Putamen (tissue), 1 donor: ENCODE measurements at places on chromosomes 6 and 20.

DNA sequence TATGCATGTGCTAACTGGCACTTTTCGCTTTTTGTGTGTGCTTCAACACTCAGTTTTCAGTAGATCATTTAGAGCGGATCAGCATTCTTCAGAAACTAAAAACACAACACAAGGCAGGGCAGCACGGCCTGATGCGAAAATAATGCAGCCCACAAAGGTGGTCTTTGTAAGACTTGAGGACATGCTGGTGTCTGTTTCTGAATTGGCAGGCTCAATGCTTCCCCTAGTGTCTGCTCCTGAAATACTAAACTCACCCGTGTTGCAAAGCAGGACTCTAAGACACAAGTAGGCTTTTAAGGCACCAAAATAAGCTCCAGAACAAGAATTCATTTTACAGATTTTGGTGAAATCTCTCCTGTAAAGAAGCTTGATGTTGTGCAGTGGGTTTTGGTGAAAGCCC is 676.5 kb downstream of the TENT5A start:
- DNase-seq, result no peak

DNA sequence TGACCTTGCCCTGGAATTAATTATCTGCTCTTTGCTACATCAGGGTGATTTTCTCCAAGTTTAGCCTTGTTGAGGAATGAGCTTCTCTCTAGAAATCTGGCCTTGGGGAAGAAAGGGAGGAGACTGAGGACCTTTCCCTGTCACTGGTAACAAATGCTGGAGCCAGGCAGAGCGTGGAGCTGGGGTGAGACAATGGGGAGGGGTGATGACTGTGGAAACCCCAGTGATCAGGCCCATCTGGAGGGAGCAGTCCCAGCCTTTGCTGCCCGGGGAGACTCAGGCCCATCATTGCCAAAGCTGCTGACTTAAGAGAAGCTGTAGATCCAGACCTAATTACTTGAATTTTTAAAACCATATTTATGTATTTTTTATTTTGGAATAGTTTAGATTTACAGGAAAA is 31.3 kb downstream of the BCAS4 start:
- no peak for DNase-seq

- DNase-seq, result no peak
These were observed 7.3 kb upstream of the BPIFA2 start for GRCh38 chr20:33160681-33161080.

DNA sequence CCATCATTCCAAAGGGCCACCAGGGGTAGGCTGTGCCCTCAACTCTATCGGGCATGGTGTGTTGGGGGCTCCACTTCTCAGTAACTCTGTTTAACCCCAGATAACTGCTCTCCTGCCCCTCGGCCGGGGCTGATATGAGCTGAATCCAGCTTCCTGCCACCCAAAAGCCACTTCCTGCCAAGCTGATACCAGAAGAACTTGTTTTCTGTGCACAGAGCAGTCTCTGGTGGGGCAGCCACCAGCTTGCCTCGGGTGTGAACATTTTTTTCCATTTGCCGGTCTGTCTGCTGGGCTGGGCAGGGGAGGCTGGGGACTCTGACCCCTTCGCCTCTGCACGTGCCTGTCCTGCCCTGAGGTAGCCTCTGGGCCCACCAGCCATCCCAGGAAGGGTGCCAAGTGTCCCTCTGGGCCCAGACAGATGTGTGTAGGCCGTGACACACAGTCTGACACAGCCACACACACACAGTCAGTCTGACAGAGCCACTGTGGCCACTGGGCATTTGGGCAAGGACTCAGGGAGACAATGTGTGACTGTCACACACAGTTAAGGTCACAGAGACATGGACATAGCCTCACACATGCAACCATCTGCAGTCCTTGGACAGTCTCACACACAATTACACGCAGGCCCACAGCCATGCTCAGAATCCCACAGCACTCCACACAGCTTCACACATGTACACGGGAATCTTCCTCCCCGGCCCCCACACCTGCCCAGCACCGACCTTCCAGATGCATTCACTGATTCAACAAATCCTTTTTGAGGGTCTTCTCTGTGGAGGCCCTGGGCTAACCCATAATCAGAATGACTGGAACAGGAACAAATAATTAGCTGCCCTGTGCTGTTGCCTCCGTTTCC is 45.1 kb downstream of the NOL4L start:
- DNase-seq, result no peak

- no peak for DNase-seq
These were observed 70.0 kb downstream of the FAM50B start for GRCh38 chr6:3919130-3919628.

- DNase-seq, result no peak
These were observed 194.9 kb downstream of the UTRN start for GRCh38 chr6:144479991-144480390.

GRCh38 chr6:113292646-113293422 is 564.3 kb upstream of the MARCKS start:
- peak; percentile 4 for DNase-seq

DNA sequence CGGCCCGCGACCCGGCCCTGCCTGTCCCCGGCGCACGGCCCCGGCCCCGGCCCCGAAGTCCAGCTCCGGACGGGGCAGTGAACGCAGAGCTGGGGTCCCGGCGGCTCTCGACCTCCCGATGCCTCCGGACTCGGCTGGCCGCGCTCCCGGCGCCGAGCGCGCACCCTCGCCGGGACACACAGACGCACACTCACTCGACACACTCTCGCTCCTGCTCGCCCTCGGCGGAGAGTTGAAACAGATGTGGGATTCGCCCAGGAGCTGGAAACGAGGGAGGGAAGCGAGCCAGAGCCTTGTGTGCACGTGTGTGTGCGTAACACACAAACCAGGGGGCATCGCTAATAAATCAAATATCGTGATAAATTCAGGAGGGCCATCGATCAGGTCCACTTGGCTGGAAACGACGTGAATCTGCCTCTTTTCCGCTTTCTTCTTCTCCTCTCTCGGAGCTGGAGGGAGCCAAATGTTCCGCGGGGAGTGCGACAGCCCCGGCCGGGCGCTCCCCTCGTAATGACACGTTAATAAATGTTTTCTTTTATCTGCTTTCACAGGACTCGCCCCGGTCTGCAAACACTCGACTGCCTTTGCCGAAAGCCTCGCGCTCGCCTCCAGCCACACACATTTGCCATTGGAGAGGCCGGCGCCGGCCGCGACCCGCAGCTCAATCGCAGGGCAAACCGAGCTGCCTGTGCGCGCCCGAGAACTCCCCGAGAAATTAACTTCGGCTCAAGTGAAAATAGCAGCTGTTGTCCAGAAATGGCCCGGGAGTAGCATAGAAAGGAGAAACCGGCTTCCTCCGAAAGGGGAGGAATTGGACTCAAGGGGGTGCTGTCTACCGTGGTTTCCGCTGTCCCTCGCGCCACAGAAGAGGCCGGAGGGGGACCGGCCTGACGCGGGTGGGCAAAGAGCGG is 828 bp upstream of the SULF2 start:
- peak; percentile 55 for DNase-seq

DNA sequence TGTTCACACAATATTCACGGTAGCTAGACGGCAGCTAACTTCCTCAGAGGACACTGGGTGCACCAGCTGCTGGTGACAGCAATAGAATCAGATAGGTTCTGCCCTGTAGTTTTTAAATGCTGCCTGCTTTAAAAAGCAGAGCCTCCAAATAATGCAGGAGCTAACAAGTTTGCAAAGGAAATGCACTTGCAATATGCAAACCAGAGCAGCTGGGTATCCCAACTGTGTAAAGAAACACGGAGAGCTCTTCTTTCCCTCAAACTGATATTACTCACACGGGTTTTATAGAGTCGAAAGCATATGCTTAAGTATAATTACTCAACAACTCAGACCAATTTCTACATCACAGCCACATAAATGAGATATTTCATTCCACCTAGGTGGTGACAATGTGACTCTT is 432.7 kb downstream of the TFAP2A start:
- no peak for DNase-seq

- DNase-seq, result no peak
These were observed 556.0 kb upstream of the GJE1 start for GRCh38 chr6:141576751-141577150.

DNA sequence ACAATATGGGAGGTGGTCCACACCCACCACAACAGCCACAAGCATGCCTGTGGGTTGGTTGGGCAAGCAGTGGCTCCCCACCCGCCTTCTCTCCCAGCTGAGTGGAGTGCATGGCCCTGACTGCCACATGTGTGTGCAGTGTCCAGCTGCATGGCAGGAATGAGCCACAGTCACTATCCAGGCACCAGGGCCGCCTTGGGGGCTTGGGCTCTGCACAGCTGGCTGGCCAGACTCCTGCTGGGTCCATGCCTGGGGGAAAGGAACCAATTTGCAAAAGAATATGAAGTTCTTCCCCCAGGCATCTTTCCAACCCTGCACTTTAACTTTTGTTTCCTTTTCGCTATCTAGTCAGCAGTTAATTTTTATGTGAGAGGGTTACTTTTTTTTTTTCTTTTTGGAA is 11.6 kb upstream of the ASCC3 start:
- DNase-seq, result no peak

GRCh38 chr6:168438783-168439520 is 2.0 kb upstream of the SMOC2 start:
- no peak for DNase-seq

GRCh38 chr6:61210549-61210948 is 1075.5 kb downstream of the KHDRBS2 start:
- no peak for DNase-seq

- no peak for DNase-seq
These were observed 17.2 kb downstream of the BFSP1 start for GRCh38 chr20:17513939-17514338.

- no peak for DNase-seq
These were observed 208.4 kb downstream of the MYLK4 start for GRCh38 chr6:2542101-2542857.

DNA sequence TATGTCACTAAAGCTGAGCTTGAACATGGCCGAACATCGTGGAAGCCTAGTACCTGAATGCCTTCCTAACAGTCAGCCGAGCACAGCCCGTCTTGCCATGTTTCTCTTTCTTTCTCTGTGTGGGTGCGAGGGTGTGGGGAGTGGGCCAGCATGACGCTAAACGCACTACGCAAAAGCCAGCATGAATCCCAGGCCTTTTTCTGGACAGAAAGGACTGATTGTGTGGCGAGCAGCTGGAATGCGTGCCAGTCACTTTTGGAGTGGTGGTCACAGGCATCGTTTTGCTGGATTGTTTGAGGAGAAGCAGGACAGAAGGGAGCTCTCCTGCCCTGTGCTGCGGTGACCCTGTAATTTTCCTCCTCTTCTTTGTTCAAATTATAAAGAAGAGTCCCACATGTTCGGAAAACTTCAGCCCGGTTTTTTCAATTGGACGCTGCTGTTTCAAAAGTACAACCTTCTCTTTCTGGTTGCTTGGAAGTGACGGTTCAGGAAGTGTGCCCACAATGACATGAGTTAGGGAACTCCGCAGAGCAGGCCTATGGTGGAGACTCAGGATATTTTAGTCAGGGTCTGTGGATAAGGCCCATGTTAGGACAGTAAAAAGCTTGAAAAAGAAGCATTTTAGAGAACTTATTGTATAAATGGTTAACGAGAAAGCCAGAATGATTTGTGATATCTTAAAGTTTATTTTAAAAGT is 54.3 kb downstream of the PDE7B start:
- peak; percentile 63 for DNase-seq

- peak; percentile 49 for DNase-seq
These were observed 101.1 kb downstream of the SMLR1 start for GRCh38 chr6:130928158-130928912.

DNA sequence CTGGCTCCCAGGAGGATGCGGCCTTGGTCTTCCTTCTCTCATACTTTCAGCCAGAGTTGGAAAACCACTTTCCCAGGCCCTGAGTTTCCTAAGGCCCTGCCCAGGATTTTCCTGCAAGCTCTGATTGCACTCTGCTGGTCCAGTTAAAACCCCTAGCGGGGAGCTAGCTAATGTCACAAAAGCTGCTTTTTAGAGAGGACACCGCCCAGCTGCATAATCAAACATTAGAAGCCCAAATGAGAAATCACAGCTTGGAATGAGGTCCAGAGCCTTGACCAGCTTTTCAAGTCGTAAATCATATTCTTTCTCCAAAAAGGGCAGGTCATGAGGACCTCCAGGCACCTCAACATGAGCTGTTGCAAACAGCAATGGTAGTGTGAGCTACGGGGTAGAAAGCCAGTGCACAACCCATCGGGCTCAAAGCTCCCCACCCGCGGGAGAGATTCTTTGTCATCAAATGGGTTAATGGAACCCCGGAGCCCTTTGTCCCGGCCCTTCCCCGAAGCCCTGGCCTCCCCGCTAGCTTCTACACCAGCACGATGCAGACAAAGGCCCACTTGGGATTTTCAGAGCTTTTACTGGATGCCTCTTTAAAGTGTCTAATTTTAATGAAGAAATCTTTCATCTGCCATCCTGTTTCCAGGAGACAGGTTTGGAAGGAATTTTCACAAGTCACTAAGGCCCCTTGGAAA is 134.0 kb downstream of the SCML4 start:
- no peak for DNase-seq

GRCh38 chr20:8299921-8300320 is 167.9 kb downstream of the PLCB1 start:
- no peak for DNase-seq

GRCh38 chr20:53445321-53445731 is 148.3 kb downstream of the ZNF217 start:
- no peak for DNase-seq

- DNase-seq, result no peak
These were observed 2.8 kb downstream of the EBF4 start for GRCh38 chr20:2695206-2695983.

DNA sequence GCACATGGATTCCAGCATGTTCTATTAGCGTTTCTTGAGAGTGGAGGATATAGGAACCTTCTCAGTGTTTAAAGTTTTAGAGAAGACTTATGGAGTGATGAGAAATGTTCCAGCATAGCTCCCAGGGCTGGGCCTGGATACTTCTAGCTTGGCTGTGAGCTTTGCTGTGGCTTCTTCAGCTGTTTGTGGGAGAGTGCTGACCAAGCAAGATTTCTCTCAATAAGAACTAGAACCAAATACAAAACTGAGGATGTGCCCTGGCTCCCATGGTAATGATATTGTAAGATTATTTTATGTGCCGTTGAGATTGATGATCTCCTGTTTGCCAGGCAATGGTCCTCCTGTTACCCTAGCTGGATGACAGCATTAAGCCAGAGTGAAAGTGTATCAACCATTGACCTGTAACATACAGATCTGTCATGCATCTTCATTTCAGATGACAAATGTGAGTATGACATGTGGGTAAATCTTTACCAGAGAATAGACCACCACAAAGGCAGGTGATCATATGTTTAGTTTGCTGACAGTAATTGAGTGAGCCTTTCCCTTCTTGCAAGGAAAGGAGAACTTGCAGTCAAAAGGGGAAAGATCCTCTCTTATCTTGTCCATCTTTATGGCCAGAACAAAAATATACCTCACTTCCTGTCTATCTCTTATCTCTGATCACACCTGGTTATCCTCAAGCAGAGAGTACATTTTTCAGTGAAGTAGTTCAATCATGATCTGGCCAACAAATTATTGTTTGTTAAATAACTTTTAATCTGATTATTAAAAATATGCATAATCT is 180.1 kb downstream of the SLC24A3 start:
- DNase-seq, result no peak

DNA sequence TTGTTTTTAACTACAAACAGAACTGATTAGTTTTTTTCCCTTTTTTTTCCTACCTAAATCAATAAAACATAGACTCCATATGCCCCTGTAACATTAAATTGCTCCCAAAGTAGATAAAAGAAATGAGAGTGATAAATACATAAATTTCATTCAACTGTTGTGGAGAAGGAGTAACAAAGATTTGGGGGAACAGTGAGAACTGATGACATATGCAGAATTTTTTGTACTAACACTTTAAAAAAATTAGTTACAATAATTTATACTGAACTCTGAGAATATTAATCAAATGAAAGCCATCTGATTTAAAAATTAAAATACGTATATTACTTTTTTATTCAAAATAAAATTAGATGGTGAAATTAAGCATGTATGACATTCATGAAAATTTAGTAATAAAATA is 195.7 kb downstream of the COL19A1 start:
- no peak for DNase-seq
